ENCODE measurements at places on chromosomes 4 and X. TPM values are rescaled to one million over a fixed set of nuclear protein-coding genes. Genes with fewer than 3 reads are reported as not detected.

Gene LONRF3
- total RNA-seq: 3.1 TPM

Gene SOD3
- total RNA-seq: 53.6 TPM

Gene CXorf51B
- total RNA-seq: not detected

Gene SHROOM3
- total RNA-seq: 37.7 TPM

Gene L1CAM
- total RNA-seq: 12.9 TPM

Gene HSFX3
- total RNA-seq: not detected

- peak; percentile 84 for DNase-seq
Measured at GRCh38 chr4:185567381-185568376, 32.4 kb upstream of the PDLIM3 start.

DNA sequence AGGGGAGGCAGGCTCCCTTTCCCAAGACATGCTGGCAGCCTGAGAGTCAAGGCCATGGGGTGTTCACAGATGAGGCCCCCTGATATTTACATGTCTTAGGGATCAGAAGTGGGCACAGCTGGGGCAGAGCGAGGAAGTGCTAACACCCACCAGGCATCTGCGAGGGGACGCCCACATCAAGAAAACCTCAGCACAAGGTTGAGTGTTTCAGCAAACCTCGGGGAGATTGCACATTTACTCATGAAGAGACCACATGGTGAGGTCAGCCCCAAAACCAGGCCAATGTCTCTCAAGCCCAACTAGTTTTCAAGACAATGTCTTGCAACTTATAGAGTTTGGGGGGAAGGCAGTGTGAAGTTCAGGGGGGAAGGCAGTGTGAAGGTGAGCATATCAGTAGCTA lies 55.2 kb downstream of the CLNK start:
- DNase-seq: no peak

DNA sequence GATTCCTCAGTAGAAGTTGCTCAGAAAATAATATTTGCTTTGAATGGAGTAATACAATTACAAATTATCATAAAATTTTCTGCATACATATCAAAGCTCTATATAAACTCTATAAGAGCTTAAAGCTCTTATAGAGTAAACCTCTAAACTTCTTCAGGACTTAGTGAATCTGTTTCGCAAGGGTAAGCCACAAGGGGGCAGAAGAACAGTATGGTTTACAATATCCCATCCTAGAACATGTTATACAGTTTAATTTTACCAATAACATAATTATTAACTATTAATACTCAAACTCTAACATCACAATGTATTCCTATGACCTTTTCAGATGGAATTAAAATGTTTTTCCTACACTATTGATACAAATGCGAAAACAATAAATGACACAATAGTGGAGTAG lies 33.8 kb upstream of the SPANXN1 start:
- DNase-seq: no peak

GRCh38 chr4:155889031-155889793 lies 14.3 kb upstream of the TDO2 start:
- DNase-seq: peak; percentile 26

DNA sequence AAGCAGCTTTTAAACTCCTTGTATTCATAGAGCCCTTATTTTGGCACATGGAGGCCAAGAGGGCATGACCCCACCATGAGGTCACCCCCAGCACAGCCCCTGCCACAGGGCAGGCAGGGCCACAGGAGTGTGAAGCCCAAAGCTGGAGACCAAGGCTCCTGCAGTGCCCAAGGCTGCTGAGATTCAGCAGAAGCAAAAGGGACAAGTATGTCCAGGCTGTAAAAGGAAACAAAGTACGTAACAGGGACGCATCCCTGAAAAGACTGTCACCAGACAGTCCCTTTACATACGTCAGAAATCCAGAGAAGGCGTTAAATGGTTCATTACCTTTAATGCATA lies 18.9 kb downstream of the GAK start:
- no peak for DNase-seq

- no peak for DNase-seq
Measured at GRCh38 chr4:69750346-69750745, 10.1 kb downstream of the SULT1B1 start.

Measured in lower leg skin (tissue), 4 donors.